GM10248 (cell line): ENCODE measurements at places on chromosomes 6 and 20.
A peak's percentile ranks its signal among the peaks of the same experiment; 100 is the strongest.

- no peak for DNase-seq
Observed at GRCh38 chr6:119186490-119186889, 108.0 kb upstream of the FAM184A start.

GRCh38 chr6:151284548-151285017 is 44.8 kb downstream of the AKAP12 start:
- peak; percentile 19 for DNase-seq

DNA sequence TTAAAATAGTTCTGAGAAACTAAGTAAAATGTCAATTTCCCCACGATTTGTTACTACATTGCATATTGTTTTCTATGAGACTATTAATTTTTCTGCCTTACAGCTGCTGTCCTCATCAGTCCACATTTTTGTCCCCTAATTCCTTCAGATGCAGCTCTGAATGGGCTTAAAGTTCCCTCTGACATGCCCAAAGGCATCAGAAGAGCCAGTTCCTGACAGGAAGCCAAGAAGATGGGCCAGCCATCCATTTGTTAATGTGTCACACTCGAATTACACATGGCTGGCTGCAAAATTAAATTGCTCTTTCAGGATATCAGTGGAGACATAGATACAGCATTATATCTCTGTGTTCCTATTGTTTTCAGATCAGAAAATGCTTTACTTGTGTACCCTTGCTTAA is 1223.0 kb downstream of the EPHA7 start:
- DNase-seq, result no peak

GRCh38 chr6:111282515-111282914 is 195.2 kb downstream of the SLC16A10 start:
- DNase-seq, result no peak

DNA sequence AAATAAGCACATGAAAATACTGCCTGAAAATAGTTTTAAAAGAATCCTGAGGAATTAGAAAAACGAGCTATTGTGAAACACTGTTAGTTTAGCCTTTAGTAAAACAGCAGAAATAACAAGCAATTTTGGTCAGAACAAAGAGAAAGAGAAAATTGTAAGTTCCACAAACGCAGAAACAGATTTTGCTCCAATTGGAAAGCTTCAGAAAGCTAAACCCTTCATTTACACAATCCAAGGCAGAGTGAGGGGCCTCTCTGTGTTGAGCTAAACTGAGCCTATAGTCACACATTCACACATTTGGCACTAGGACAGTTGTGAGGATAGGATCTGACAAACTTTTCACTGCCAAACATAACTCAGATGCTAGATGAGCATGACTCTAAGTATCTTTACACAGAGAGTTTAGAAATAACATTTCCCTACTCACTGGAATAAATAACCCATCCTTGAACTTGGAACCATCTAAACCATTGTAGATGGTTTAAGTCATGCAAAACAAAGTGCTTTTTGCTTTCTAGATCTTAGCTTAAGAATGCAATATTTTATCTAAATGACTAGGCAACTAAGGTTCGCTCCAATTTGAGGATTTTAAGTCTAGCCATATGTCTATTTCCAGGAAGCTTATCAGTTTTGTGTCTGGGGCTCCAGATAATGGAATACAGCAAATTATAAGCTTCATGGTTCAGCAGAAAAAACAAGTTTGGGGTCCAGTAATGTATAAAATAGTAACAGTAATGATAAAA is 122.6 kb downstream of the SGK1 start:
- no peak for DNase-seq

- no peak for DNase-seq
Observed at GRCh38 chr6:44012078-44012493, 115.2 kb downstream of the MRPL14 start.

DNA sequence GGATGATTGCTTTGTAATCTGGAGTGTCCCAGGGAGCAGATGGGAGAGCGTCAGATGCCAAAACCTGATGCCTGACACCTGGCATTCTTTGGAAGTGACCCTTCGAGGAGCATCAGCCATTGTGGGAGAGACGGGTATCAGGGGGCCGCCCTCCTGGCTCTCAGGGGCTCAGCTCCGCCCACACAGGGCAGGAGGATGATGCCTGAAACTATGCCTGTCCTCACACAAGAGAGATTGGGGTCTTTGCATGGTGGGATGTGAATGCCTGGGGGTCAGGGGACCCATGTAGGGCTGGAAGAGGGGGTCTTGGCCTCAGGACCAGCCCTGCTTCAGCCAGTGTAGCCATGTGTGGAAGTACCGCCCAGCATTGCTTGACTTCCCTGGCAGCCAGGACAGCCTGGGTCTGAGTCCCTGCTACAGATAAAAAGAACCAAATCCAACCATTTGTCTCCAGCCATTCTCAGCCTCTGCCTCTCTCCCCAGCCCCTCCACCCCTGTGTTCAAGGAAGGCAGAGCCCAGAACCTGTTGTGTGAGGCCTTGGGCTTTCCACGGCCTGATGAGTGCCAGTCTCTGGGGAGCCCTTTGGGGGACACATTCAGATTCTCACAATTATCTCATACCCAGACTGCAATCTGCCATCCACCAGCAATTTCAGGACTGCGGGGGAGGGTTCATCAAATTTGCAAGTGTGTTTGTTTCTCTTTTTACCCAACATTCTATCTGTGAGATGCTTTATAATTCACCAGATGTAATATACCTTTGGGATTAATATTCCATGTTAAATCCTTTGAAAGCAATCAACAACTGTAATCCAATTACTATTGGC is 371.2 kb downstream of the PREX1 start:
- DNase-seq, result peak; percentile 67

DNA sequence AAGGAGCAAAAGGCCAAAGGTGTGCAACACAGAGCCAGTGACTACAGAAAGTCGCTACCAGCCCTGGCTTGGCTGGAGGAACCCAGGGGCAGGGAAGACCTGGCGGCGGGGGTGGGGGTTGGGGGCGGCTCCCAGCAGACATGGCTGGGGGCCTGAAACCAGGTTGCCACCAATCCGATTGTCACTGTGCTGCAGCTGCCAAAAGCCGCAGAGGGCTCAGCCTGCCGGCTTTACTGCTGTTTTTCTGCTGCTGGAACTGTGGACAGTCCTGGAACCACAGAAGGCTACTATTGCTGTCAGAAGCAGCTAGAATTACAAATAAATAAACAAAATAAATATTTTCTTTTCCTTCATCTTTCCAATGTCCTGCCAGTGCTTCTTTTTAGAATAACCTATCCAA is 25.7 kb upstream of the OGFRL1 start:
- no peak for DNase-seq

GRCh38 chr6:156174031-156174890 is 602.9 kb upstream of the ARID1B start:
- DNase-seq, result no peak

DNA sequence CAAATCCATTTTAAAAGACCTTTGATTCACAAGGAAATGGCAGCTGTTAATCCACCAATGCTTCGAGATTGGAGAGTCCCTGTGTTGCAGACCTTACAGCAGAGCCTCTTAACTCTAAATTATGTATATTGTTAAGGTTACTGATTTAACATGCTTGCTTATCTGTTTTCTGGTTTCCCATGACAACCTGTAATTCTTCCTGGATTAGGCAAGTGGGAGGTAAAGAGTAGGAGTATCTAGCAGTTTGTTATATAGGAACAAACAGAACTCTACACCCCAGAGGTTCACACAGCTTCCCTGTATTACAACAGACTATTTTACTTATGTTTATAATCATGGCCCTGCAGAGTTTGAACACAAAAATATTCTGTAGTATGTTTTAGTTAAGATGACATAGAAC is 39.5 kb downstream of the NKX2-4 start:
- DNase-seq, result no peak

GRCh38 chr6:92495242-92495641 is 924.1 kb downstream of the EPHA7 start:
- DNase-seq, result no peak

- no peak for DNase-seq
Observed at GRCh38 chr6:135798751-135799515, 52.6 kb upstream of the PDE7B start.

DNA sequence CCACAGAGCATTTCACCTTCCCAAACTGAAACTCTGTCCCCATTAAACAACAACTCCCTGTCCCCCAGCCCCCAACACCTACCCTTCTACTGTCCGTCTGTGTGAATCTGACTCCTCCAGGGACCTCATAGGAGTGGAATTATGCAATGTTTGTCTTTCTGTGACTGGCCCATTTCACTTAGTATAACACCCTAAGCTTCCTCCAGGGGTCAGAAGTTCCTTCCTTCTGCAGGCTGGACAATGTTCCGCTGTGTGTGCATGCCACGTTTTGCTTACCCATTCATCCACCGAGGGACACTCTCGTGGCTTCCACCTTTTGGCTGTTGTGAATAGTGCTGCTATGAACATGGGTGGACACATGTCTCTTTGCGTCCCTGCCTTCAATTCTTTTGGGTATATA is 37.6 kb upstream of the MPC1 start:
- no peak for DNase-seq

- DNase-seq, result no peak
Observed at GRCh38 chr6:168159506-168159905, 80.5 kb upstream of the FRMD1 start.

DNA sequence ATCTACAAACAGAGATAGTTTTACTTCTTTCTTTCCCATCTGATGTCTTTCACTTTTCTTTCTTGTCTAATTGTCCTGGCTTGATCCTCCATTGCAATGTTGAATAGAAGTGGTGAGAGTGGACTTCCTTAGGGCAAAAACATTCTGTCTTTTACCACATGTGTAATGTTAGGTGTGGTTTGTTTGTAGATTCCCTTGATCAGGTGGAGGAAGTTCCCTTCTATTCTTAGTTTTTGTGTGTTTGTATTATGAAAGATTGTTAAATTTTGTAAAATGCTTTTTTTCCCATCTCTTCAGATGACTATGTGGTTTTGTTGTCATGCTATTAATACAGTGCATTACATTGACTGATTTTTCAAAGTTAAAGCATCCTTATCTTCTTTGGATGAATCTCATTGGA is 41.6 kb upstream of the DUSP22 start:
- DNase-seq, result no peak

DNA sequence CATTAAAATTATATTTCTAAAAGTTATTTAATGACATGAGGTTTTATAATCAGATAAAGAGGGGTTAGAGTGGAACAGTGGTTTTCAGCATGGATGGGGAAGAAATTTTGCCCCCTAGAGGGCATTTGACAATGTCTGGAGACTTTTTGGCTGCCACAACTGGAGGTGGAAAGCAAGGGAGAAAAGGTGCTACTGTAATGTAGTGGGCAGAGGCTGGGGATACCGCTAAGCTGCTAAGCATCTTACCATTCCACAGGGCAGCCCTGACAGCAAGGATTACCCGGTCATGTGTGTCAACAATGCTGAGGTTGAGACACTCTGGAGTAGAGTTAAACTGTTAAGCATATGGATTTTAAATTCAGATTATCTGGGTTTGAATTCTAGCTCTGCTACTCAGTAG is 52.9 kb upstream of the FABP7 start:
- no peak for DNase-seq

- no peak for DNase-seq
Observed at GRCh38 chr6:166476634-166477215, 94.0 kb upstream of the MPC1 start.

- DNase-seq, result no peak
Observed at GRCh38 chr20:36336954-36337704, 31.0 kb downstream of the DLGAP4 start.

- DNase-seq, result no peak
Observed at GRCh38 chr20:53070706-53071392, 98.7 kb downstream of the TSHZ2 start.

- no peak for DNase-seq
Observed at GRCh38 chr6:47258724-47259347, 50.9 kb downstream of the TNFRSF21 start.

DNA sequence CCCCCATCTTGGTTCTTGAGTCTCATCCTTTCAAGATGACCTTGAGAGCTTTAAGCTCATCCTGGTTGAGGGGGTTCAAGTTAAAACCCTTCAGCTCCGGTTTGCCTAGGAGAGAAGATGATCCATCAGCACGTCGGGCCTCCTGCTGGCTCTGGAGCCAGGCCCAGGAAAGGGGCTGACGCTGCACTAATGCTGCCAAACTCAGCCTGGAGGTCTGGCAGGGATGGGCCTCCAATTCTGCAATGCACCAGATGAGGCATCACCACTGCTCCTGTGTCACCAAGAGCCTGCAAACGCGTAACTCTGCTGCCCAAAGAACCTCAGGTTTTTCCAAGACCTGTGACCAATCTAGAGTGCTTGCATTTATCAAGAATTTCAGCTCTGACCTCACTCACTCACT is 6.1 kb downstream of the PDRG1 start:
- no peak for DNase-seq

DNA sequence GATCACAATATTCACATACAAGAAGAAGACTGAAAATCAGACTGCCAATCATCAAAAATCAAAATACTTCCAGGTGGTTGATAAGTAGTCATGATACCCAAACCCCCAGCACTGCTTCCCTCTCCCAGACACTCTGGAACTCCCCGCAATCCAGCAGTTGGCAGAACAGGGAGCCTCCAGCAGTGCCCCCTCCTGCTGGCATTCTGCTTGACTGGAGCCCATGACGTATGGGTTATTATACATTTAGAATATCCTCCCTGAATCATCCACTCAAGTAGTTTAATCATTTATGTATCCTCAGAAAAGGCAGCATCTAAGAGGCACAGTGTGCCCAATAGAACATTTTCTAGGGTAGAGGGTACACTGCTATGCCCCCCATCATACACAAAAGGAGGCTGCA is 9.3 kb upstream of the OGFRL1 start:
- no peak for DNase-seq

DNA sequence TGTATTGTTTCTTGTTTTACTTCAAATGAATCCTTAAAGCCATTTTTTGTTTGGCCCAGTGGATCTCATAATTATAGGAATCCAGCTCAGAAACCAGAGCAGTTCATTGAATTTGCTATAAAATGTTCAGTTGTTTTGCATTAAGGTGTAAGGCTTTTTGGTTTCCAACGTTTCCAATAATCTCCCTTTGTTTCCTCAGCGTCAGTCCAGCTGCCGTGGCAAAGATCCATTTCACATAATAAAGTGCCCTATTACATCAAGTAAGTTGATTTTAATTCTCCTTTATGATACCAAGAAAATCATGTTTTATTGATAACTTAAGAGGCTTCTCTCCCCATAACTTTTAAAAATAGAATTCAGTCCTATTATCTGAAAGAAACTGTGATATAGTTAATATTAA is 472.6 kb downstream of the UTRN start:
- DNase-seq, result no peak

DNA sequence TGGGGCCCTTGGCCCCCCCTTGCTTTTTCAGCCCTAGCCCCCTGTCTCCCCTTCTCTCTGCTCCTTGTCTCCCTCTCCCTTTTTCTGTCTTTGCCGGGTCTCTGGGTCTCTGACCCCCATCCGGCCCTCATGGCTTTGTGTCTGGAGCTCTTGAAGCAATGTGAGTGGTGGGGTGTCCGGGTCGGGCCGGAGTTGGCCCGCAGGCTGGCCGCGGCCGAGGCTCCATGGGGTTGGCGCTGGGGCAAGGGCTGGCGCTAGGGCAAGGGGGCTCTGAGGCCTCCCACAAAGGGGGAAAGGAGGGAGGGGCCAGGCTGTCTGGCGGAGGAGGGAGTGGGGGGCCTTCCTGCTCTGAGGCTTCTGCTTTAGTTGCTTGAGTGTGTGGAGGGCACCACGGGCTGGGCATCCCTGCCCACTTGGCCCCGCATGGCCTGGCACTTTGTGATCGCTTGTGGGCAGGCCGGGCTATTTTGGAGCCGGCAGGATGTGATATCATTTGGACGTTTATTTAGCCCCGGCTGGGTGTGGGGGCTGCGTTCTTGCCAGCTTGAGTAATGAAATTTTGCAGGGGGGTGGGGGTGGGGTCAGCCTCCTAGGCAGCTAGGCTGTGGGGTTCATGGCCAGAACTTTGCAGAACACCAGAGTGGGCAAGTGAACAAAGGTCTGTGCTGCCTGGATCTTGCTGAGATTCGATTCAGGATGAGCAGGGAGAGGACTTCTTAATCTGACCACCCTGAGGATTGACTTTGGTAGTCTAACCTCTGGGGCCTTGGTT is 78.7 kb upstream of the MYL9 start:
- no peak for DNase-seq
